NCI-H2107 (cell line): ENCODE measurements at places on chromosomes 13 and 19.

GRCh38 chr13:43514311-43514710 is 272.5 kb downstream of the ENOX1 start:
- DNase-seq = no peak

GRCh38 chr19:33774751-33775150 is 21.9 kb upstream of the KCTD15 start:
- DNase-seq = no peak

- DNase-seq = no peak
These were observed 499 bp downstream of the LSM7 start for GRCh38 chr19:2327773-2328400.

DNA sequence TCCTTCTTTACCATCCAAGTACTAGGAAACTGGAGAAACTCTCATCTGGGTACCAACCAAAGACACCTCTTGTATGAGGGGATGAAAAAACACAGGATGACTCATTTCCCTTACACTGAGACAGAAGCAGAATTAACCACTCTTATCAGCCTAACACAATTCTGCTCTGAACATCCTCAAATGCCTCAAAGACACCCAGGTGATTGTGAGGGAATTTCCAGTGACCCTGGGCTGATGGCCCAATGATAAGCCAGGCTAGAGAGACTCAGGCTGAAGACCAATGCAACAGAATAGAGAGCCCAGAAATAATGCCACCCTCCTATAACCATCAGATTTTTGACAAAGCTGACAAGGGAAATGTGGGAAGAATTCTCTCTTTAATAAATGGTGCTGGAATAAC is 7.0 kb downstream of the ZNF737 start:
- no peak for DNase-seq

DNA sequence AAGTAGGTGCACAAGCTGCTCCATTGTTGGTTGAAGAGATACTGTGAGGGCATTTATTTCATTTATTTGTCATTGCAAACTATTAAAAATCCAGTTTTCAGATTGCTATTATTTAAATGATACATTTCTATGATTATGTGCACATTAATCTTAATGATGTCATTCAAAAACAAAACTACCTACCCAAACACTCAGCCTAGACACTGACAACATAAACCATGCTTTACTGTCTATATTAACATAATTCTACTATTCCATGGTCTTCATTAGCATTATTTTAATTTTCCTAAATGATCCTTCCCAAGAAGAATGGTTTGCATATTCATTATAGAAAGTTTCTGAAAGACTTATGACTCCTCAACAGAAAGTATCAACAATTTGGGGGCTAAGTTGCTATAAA is 813.0 kb upstream of the SLITRK5 start:
- no peak for DNase-seq

- no peak for DNase-seq
These were observed 159.0 kb upstream of the FNDC3A start for GRCh38 chr13:48816700-48817099.

GRCh38 chr19:44927746-44928145 is 13.3 kb downstream of the APOC1 start:
- DNase-seq = no peak

DNA sequence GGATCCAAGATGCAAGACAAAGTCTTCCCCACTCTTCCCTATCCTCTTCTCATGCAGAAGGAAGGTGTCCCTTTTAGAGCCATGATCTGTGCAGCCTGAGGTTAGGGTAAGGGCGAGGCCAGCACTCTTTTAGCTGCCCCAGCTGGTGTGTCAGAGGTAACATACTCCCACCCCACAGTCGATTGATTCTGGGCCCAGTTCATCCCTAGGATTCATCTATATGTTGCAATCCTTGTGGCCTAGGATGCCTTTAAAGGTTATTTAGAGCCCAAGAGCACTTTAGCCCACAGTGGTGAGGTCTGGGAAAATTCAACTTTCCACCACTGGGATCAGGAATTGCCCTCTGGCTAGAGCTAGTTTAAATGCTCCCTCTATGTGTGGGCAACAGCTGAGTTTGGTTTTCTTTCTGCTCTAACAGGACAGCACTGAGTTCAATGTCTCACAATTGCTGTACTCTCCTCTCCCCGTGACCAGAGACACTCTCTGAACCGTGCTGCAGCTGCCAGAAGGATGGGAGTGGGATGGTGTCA is 201.3 kb upstream of the SERP2 start:
- no peak for DNase-seq

DNA sequence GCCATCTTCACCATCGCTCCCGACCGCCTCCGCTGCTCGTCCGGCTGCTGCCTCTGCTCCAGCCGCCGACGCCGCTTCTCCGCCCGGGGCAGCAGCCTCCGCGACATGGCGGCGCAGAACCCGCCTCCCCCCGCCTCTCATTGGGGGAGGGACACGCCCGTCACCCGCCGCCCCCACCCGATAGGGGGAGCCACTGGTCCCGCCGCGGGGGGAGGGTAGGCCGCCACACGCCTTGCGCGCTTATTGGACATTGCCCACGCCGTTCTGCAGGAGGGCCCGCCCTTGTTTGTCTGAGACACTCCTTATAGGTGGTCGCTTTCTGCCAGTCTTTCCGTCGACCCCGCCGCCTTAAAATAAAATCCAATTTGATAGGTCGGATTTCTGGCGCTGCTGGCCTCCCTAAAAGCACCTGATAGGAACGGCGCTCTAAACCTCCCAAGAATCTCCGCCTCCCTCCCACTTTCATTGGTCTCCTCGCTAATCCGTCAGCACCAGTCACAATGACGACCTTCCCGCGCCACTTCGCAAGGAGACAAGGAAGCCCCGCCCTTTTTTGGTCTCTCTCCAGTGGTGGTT is at the start of gene HNRNPL:
TSS of gene HNRNPL (minus strand) at position 127 of the 576 bp plus-strand sequence. CDS start at position 107, 20 bp downstream.
- peak; percentile 99 for DNase-seq

GRCh38 chr19:49084206-49085019 is 838 bp upstream of the SNRNP70 start:
- DNase-seq = no peak

GRCh38 chr19:3443840-3444694 is 36.3 kb downstream of the SMIM24 start:
- no peak for DNase-seq

GRCh38 chr13:95579303-95579702 is 26.8 kb downstream of the CLDN10 start:
- DNase-seq = no peak

- DNase-seq = no peak
These were observed 19.8 kb downstream of the EPS8L1 start for GRCh38 chr19:55095260-55096060.

- DNase-seq = no peak
These were observed 48.0 kb downstream of the GGACT start for GRCh38 chr13:100540621-100541020.

- no peak for DNase-seq
These were observed 11.3 kb upstream of the UBL3 start for GRCh38 chr13:29861694-29862110.

DNA sequence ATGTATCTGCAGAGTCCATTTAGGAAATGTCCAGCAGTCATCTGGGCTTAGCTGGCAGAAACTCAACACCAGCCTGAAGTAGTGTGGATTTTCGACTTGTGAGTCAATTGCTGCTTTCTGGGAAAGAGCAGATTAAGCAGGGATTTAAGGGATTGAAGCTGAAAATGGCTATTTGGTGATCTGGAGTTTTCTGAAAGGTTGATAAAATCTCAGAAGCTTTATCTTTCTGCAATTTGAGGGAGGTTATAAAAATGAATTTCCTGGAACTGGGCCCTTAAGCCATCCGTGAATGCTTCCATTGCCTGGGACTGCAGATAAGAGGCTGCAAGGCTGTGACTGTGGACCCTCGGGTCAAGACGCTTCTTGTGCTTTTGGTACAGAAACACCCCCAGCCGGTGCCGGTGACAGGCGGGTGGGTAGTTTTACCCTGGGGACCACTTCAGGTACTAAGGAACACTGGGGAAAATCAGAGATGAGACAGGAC is 61.5 kb downstream of the COL4A1 start:
- no peak for DNase-seq

- peak; percentile 40 for DNase-seq
These were observed 58.3 kb upstream of the CLDN10 start for GRCh38 chr13:95494082-95494681.

DNA sequence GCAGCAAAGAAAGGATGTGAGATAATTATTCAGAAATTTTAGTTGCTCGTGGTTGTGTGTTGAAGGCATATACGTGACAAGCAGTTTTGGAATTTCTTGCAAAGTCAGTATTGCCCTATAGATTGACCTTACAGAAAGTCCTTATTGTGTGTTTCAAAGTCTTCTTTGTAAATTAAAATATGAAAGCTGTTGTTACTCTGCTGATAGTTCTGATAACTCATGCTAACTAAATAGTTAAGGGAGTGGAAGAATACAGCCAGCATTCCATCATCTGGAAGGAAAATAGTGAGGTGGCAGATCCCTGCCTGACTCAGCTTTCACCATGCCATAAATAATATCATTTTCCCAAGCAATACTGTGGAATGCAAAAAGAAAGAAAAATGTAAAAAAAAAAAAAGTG is 27.2 kb downstream of the WASF3 start:
- DNase-seq = no peak

DNA sequence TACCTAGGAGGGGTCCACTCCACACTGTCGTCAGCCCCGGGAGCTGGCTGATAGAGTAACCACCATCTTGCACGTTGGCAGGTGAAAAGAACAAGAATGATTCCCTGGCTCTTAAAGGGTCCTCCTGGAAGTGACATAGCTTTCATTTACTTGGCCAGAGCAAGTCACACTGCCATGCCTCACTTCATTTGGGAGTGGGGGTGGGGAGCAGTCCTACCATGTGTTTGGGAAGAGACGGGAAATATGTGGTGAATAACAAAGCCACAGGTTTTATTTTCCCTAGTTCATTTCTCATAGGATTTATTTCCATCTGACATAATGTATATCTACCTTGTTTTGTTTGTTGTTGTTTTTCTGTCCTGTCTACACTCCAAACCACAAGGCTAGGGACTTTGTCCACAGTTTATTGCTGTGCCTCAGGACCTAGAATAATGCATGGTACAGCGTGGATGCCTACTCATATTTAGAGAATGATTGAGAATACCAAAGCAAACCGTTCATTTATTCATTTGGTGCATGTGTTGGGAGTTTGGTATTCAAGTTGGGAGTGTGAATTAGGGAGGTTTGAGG is 26.8 kb downstream of the UBAC2 start:
- no peak for DNase-seq

DNA sequence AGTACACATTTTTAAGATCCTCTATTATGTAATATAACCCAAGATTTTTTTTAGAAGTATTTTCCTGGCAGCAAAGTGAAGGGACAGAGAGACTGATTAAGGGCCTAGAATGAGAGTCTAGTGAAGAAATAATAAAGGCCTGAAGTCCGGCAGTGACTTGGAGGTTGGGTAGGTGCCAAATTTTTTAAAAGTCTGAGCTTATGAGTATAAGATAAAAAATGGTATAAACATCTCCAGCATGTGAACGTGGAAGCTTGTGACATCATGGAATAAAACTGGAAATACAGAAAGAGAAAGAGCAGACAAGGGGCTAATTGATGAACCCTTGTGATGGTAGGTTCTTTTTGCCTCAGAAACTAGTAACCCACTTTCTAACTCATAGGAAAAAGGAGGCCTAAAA is 174.6 kb downstream of the SUCLA2 start:
- no peak for DNase-seq

GRCh38 chr19:13808856-13809255 is 13.6 kb downstream of the ZSWIM4 start:
- DNase-seq = no peak
